ENCODE measurements at places on chromosomes 7 and 10. TPM values are rescaled to one million over a fixed set of nuclear protein-coding genes. Genes with fewer than 3 reads are reported as not detected.

Gene TSPAN33
- 14.5 TPM for total RNA-seq

Gene FGF8
- total RNA-seq: 0.69 TPM

Gene TMEM273
- 2.1 TPM for total RNA-seq

Gene CHN2
- 43.6 TPM for total RNA-seq

Gene HERPUD2
- total RNA-seq: 24.0 TPM

Gene IFIT1B
- total RNA-seq: 0.92 TPM

Gene SPOCK2
- total RNA-seq: 207 TPM

Gene SPDYE2
- 0.23 TPM for total RNA-seq

Gene CTAGE8
- total RNA-seq: not detected

Gene PNLIPRP3
- total RNA-seq: not detected

Gene AMZ1
- total RNA-seq: 4.4 TPM

Gene HOXA9
- not detected for total RNA-seq

Gene DMTF1
- total RNA-seq: 130 TPM

Gene TRPV5
- total RNA-seq: 0.23 TPM

Gene ALOX5
- 3.2 TPM for total RNA-seq

Gene SPDYE11
- total RNA-seq: not detected

Gene AKR1D1
- total RNA-seq: not detected

Gene TAS2R5
- total RNA-seq: 1.8 TPM

Gene WEE2
- 0.23 TPM for total RNA-seq

Gene WNT2
- total RNA-seq: 2.3 TPM

Gene PTPRZ1
- 319 TPM for total RNA-seq

Gene PIK3AP1
- 9.7 TPM for total RNA-seq

Gene MLXIPL
- 0.69 TPM for total RNA-seq

Gene AEBP1
- 9.7 TPM for total RNA-seq

Gene HTR5A
- 2.5 TPM for total RNA-seq

Gene NPSR1
- 1.8 TPM for total RNA-seq

Gene ACSL5
- 2.3 TPM for total RNA-seq

Gene TFR2
- total RNA-seq: 9.2 TPM

Gene SLC26A3
- not detected for total RNA-seq

Gene FAM20C
- total RNA-seq: 30.7 TPM

All from diencephalon (tissue), 1 donor.